Ecto neural progenitor cell (in vitro differentiated cells): ENCODE measurements at places on chromosomes 1 and 21.

DNA sequence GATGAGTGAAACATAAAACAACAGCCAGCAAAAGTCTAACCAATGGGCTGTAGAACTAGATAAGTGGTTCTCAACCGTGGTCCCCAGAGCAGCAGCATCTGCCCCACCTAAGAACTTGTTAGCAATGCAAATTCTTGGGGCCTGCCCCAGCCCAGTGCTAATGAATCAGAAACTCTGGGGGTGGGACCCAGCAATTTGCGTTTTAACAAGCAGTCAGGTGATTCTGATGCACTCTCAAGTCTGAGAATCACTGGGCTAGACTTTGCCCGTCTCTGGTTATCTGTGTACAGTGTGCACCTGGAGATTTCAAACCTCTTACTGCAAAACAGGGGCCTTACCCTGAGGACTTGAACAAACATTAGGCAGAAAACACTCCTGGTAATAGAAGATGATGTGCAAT is 66.5 kb downstream of the PLXNA2 start:
- DNase-seq, result no peak

- no peak for DNase-seq
These were observed 22.7 kb upstream of the CD55 start for GRCh38 chr1:207298636-207299398.

DNA sequence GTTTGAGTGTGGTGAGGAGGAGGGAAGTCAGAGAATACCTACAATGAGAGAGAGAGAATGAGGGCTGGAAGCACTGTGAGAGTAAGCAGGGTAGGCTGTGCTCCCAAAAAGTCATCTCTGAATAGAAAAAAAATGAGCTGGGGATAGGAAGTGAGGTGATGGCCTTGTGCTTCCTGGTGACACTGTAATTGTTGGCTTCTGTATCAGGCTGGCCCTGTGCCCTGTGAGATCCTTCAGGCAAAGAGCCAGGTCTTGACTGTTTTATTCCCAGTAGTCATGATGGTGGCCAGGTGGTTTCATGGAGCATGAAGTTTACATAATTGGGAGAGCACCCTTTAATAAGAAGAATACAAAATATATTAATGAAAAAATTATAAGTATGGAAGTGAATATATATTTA is 20.4 kb upstream of the SPATA6 start:
- DNase-seq, result no peak

DNA sequence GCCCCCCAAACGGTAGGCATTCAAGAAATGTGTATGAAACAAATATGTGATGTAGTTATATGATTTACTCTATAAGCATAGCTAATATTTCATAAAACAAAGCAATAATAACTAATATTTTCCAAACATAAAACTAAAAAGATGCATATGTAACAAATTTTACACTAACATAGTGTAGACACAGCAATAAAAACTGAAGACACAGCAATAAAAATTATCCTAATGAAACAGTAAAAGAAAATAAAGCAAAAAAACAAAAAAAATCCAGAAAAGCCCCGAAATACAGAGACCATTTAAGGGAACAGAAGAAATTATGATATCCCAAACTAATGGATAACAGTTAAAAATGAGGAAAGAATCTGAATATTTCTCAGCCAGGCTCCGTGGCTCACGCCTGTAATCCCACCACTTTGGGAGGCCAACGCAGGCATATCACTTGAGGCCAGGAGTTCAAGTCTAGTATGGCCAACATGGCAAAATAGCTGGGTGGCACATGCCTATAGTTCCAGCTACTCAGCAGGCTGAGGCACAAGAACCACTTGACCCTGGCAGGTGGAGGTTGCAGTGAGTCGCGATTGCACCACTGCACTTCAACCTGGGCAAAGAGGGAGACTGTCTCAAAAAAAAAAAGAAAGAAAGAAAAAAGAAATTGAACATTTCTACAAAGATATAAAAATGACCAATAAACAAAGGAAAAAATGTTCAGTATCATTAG is 38.2 kb upstream of the PSMG1 start:
- DNase-seq, result no peak

DNA sequence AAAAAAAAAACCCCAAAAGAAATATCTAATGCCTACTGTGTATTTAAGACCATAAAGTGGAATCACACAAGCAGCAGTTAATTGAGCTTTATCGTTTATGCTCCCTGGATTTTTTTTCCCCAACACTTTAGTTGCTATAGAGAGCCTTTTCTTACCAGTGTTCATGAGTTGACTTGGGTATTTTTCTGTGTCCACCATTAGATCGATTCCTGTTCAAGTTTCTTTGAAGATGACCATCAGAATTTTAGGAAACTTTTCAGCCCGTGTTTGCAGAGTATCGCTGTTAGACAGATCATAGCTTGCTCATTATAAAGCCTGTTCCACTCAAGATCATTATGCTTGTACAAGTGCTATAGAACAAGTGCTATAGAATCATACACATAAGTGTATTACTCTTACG is 1.5 kb downstream of the RALGPS2 start:
- DNase-seq, result no peak

DNA sequence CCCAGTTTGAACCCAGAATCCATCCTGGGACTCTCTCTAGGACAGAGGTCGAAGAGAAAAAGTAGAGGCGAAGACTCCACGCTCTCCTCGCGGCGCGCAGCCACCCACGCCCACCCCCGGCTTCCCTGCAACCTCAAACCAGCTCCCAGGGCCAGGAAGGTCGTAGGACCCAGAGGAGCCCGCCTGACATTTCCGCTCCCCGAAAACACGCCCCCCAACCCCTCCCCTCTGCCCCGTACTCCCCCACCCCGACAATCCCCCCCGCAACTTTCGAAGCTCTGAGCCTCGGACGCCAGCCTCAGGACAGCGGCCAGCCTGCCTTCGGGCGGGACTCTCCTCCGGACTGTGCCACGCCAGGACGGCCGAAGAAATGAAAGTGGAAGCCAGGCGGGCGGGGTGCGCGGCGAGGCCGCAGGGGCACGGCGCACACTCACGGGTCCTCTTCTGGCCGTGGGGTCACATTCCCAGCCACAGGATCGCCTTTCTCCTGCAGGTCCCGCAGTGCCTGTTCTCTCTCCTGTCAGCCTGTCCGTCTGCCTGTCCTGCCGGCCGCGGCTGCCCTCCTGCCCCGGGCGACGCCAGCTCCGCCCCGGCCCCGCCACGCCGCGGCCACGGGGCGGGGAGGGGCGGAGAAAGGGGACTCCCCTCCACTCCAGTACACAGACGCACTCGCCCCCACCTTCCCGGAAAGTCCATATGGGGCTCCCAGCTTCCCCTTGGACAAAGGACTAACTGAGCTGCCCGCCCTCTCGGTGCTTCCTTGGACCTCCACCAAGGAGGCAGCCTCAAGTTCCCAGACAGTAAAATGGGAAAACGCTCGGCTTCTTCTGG is at the start of gene MOB3C:
Gene MOB3C, minus strand, starts transcription at position 535 of the 831 bp plus-strand sequence. CDS start 3,490 bp downstream, outside the sequence.
- peak; percentile 81 for DNase-seq

DNA sequence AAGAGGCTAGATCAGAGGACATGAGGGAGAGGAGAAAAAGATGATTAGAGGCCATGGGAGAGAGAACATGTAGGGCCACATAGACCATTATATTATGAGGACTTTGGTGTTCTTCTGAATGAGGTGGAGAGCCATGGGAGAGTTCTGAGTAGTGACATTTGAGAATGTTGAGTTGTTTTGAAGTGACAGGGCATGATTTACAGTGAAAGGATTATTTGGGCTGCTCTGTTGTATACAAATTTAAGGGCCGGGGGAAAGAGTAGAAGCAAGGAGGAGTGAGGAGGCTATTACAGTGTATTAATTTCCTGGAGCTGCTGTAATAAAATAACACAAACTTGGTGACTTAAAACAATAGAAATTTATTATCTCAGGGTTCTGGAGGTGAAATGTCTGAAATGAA is 102.5 kb upstream of the RGS4 start:
- no peak for DNase-seq

DNA sequence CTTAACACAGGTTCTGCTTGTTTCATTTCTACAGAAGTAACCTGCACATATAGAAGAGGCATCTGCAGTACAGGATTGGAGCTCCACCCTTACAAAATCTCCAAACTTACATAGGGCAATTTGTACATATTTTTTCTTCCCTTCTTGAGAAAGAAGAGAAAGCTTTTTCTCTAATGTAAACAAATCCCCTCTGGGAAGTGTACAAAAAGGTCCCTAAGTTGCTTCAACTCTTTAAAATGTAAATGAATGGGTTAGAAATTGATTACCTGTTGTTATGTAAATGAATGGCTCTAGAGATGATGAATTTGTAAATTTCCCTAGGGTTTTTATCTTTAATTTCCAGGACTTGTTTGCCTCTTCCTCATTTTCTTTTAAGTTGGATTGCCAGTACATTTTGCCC is 1183.7 kb downstream of the MRPL39 start:
- DNase-seq, result no peak

GRCh38 chr1:167899253-167899681 is 14.7 kb downstream of the ADCY10 start:
- no peak for DNase-seq

DNA sequence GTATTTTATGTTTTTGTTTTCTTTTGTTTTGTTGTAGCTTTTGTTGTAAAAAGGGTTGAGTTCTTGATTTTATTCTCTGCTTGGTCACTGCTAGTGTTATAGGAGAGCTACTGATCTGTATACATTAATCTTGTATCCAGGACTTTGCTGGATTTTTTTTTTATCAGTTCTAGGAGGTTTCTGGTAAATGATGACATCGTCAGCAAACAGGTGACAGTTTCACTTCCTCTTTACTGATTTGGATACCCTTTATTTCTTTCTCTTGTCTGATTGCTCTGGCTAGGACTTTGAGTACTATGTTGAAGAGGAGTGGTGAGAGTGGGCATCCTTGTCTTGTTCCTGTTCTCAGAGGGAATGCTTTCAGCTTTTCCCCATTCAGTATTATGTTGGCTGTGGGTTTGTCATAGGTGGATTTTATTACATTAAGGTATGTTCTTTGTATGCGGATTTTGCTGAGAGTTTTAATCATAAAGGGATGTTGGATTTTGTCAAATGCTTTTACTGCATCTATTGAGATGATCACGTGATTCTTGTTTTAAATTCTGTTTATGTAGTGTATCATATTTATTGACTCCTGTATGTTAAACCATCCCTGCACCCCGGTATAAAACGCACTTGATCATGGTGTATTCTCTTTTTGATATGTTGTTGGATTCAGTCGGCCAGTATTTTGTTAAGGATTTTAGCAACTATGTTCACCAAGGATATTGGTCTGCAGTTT is 905.7 kb downstream of the LTN1 start:
- no peak for DNase-seq

GRCh38 chr1:103056423-103056822 is 51.9 kb downstream of the COL11A1 start:
- no peak for DNase-seq

GRCh38 chr1:91383456-91383855 is 21.2 kb downstream of the HFM1 start:
- DNase-seq, result no peak

DNA sequence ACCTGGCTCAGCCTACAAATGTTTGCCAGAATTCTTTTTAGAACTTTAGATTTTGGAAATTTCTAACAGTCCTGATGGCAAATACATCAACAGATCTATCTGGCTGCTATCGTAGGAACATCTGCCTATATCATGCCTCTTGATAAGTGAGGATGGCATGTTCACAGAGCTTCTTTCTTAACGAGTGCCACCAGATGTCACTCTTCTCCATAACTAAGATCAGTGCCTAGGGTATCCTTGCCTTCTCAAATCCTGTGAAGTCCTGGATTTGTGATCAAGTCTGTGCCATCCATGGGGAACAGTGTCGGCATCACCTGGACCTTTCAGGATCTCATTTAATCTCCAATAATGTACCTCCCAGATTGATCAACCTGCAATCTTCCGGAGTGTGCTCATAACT is 36.5 kb upstream of the CD5L start:
- DNase-seq, result no peak

DNA sequence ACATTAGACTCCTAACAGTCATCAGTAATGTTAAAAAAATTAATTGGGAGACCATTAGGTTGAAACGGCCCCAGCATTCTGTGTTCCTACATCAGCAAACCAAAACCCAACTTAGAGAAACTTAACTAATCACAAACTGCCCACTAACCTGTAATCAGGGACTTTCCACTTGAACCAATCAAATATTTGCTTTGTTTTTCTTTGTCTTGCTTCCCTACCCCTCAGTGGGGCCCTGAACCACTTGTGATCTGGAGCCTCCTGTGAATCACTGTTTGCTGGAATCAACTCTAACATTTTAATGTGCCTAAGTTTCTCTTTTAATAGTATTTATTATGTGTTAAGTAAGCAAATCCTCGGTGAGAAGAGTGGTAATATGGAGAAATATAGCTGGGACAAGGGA is 64.0 kb downstream of the ABCA4 start:
- no peak for DNase-seq

DNA sequence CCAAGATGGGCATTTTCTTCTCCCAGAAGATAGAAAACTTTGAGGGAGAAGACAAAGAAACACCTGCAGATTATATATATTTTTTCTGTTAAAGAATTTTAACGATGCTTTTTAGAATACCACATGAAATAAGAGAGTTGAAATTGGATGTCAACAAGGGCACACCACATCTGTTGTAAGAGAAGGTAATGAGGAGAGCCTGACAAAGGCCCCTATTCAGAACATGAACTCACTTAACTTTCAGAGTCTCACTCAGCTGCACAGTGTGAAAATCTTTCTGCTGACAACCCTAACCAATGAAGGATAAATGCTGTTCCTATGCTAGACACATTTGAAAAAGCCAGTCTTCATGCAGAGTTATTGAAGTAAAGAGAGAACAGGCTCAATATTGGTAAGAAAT is 7.3 kb downstream of the KRTAP22-2 start:
- no peak for DNase-seq

- no peak for DNase-seq
These were observed 1.2 kb downstream of the SYTL1 start for GRCh38 chr1:27342778-27343638.

DNA sequence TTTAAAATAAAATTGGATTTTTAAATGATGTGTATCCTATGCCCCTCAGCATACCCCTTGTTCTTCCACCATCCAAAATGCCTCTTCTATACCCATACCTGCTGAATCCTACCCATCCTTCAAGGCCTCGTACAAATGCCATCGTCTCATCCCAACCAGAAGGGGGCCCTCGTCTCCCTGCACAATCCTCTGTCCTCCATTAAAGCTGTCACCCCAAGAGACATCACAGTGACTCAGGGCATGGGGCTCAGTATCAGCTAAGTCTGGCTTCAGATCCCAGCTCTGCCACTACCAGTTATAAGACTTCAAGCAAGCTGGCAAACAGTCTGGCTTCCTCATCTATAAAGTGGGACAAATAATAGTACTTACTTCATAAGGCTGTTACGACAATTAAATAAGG is 23.8 kb downstream of the IGFN1 start:
- DNase-seq, result no peak

GRCh38 chr1:181809991-181810545 is 251.4 kb downstream of the ZNF648 start:
- no peak for DNase-seq
